ENCODE measurements at places on chromosomes 2 and 18. TPM values are rescaled to one million over a fixed set of nuclear protein-coding genes. Genes with fewer than 3 reads are reported as not detected.

- DNase-seq = no peak
Measured at GRCh38 chr2:26809876-26810577, 24.2 kb downstream of the CENPA start.

GRCh38 chr2:223835701-223836532, 1.5 kb downstream of the AP1S3 start:
- no peak for DNase-seq

- peak; percentile 89 for DNase-seq
Measured at GRCh38 chr2:86787736-86788135, 3.0 kb downstream of the CD8A start.

DNA sequence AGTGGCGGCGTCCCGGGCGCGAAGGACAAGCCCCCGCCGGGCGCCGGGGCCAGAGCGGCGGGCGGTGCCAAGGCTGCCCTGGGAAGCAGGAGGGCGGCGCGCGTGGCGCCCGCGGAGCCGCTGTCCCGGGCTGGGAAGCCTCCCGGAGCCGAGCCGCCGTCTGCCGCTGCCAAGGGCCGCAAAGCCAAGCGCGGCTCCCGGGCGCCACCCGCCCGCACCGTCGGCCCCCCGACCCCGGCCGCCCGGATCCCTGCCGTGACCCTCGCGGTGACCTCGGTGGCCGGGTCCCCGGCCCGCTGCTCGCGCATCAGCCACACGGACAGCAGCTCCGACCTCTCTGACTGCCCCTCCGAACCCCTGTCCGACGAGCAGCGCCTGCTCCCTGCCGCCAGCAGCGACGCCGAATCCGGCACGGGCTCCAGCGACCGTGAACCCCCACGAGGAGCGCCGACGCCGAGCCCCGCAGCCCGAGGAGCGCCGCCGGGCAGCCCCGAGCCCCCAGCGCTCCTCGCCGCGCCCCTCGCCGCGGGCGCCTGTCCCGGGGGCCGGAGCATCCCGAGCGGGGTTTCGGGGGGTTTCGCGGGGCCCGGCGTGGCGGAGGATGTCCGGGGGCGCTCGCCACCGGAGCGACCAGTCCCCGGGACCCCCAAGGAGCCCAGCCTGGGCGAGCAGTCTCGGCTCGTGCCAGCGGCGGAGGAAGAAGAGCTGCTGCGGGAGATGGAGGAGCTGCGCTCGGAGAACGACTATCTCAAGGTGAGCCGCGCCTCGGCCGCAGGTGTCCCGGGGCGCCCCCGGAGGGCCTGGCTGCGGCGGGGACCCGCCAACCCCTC, 820 bp downstream of the MTCL1 start:
- DNase-seq = no peak

DNA sequence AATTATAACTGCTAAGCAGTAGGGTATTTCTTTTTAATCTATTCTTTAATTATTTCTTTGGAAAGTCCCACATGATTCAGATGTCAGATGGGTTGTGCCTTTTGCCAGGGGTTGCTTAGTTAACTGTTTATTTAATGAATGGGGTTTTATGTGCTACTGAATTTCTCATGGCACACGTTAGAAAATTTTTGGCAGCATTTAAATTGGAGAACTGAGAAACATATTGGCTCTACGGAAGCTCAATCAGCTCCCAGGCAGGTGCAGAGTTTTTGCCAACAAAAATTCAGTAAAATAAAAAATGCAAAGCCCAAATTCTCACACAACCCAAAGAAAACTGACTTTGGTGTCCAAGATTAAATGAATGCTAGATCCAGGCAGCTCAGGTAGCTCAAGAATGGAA, 467.2 kb downstream of the NRXN1 start:
- no peak for DNase-seq

DNA sequence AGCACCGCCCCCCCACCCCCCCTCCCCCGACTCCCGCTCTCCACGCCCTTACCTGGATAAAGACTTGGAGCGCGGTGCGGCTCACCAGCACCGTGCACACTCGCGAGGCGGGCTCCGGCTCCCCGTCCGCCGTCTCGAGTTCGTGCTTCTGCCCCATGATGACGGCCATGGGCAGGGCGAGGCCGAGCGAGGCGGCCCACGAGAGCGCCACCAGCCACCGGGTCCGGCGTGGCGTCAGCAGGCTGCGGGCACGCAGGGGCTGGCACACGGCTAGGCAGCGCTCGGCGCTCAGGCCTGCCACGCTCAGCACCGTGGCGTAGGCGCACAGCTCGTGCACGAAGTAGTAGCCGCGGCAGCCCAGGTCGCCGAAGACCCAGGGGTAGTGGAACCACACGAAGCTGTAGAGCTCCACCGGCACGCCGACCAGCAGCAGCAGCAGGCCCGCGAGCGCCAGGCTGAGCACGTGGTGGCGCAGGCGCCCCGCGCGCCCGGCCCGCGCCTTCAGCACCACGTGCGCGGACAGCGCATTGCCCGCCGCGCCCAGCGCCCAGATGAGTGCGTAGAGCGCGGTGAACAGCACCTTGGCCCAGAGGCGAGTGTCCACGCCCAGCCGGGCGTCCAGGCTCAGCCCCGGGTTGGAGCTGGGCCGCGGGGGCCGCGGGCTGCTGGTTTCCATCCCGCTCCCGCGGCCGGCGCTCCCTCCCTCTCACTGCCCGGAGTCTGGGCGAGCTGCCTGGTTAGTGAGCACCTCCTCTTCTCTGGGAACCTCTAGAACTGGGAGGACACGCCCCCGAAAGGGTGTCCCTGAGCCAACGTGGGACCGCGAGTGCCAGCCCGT, at the start of gene NTSR2:
NTSR2 (minus strand) TSS at position 742 of the 838 bp plus-strand sequence; CDS start at position 676, 66 bp downstream.
- DNase-seq = peak; percentile 55

DNA sequence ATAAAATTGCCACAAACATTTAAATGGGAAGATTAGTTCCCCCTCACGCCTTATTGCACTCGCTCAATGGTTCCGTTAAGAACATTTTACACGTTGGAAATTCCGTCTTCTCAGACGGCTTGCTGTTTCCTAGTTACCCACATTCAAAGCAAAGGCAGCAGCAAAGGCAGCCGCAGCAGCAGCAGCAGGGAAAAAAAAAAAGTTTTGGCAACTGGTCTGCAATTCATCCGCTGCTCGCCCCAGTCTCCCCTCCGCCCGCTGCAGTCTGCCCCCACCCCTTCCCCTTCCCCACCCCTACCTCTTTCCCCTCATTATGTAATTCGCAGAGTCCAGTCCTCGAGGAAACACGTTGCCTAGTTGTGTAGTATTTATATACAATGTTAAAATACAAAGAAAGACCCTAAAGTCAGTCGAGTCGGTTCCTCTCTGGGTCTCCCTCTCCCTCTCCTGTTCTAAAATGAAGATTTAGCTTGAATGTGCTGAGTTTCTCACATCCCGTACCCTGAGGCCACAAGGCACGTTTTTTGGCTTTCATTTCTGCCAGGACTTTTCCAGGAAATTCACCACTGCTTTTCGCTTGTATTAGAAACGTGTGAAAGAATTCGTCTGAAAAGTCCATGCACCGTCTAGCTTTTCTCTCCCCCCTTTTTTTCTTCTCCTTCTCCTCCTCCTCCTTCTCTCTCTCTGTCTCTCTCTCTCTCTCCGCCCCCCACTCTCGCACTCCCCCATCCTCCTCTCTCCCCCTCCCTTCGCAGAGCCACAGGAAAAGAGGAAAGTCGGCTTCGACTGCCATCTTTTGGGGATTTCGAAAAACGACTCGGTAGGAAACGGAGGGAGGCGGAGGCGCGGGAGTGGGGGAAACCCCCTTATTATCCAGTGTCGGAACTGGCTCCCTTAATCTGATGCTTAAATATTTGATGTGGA, 140.0 kb downstream of the MEIS1 start:
- peak; percentile 27 for DNase-seq

GRCh38 chr2:238560234-238560633, 133.5 kb downstream of the ASB1 start:
- no peak for DNase-seq

DNA sequence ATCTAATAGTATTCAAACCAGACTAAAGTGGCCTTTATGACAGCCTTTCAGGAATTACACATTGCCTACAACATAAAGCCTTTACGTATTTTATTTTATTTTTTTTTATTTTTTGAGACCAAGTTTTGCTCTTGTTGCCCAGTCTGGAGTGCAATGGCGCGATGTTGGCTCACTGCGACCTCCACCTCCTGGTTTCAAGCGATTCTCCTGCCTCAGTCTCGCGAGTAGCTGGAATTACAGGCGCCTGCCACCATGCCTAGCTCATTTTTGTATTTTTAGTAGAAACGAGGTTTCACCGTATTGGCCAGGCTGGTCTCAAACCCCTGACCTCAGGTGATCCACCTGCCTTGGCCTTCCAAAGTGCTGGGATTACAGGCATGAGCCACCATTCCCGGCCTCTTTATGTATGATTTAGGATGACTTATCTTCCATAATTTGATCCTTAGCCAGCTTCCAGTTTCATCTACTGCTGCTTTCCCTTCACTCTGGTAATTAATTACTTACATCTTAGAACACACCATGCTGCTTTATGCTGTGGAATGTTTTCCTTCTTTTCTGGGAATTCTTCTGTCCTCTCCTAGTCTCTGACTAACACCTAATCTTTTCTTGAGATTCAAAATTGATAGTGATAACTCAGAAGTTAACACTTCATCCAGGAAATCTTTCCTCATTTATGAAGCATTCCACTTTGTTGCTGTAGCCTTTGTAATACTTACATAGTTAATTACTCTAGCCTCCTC, 2.6 kb downstream of the USP14 start:
- no peak for DNase-seq

DNA sequence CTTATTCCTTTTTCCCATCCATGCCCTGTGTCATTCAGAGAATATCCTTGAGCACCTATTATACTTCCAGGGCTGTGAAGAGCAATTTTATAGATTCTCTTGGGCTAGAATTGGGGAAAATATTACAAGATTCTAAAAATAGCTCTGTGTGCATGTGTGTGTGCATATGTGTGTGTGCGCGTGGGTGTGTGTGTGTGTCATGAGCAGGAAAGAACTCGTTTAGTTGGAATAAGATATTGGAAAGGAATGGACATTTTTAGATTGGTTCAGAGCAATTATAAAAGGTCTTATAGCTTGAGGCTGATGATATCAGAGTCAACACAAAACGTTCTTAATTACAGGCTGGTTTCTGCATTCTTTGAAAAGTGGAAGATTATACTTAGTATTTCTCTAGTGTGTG, 212.1 kb upstream of the COPS8 start:
- DNase-seq = no peak

- DNase-seq = peak; percentile 61
Measured at GRCh38 chr2:63861220-63861822, 19.6 kb downstream of the UGP2 start.

DNA sequence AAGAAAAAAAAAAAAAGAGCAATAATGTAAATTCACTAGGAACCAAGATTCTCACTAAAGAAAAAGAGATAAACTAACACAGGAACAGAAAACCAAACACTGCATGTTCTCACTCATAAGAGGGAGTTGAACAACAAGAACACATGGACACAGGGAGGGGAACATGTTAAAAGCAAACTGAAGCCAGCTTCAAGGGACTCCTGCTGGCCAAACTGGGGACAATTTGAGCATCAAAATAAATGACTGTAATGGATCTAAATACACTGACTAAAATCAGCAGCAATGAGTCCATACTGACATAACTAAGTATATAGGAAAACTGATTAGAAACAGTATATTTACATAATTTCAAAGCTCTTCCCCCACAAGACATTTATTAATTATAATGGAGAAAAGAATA, 73.0 kb downstream of the FARSB start:
- DNase-seq = no peak

DNA sequence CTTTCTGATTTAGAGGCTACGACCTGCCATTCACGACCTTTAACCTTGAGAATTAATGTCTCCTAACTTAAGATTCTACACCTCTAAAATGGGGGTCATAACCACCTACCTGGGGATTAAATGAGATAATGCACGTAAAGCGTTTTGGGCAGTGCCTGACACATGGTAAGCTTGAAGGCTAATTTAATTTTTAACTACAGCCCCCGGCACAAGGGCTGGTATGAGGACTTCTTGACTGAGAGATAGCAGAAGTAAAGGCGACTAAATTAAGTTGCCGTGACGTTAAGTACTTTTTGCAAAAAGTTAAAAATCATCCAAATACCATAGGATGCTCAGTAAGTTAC, 549 bp downstream of the MRPL35 start:
- DNase-seq = no peak

- no peak for DNase-seq
Measured at GRCh38 chr2:154914561-154914960, 216.1 kb downstream of the KCNJ3 start.

- DNase-seq = no peak
Measured at GRCh38 chr18:78721981-78722380, 257.6 kb upstream of the SALL3 start.

DNA sequence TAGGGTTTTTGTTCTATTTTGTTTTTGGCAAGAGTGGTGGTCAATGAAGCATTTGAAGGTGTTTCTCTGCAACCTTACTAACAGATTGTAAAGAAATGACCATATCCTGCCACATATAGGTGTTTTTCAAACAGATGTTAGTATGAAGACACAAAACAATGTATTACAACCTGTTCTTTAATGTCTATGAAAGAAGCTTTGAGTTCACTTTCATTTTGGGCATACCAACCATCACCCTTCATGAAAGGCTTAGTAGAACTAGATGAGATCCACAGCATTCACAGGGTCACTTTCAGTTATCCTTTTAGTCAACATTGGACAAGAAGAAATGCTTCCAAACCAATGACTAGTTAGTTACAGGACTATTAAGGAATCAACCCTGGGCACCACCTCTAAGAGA, 95.1 kb downstream of the EHBP1 start:
- DNase-seq = no peak

DNA sequence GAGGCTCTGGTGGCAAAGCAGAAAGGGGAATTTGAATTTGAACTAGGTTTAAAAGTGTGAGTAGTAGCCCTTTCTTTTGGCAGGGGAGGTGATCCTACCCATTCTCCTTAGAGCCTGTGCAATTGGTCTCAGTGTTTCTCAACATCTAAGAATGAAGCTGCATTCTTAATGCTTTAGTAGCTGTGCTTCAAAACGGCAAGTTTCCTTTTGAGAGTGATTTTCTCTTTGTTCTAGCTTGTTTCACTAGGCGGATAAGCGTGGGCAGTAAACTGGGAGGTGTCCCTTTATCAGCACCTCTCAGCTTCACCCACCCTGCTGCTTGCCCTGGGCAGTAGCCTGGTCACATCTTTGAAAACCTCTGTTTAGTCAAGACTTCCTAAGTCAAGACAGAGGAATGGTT, 6.7 kb downstream of the CRIM1 start:
- no peak for DNase-seq

- DNase-seq = no peak
Measured at GRCh38 chr2:200736646-200737274, 75.0 kb upstream of the BZW1 start.

DNA sequence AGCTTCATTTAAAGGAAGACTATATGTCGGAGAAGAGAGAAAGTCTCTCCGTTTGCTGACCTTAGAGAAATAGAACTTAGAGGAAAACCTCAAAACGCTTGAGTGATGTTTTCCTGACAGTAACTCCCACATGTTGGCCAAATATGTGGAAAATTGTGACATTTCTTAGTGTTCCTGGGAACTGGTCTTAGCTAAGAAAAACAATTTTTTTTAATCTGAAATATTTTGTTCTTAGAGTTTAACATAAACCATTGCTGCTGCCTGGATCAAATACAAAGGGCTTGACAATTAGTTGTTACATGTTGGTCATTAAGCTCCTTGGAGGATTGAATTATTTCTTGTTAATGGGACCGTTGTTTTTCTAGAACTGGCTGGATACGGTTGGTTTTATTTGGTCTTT, 16.3 kb downstream of the DYNC2LI1 start:
- DNase-seq = no peak

GRCh38 chr2:54408288-54408687, 47.8 kb upstream of the SPTBN1 start:
- no peak for DNase-seq

GRCh38 chr2:85707304-85707703, 13.1 kb downstream of the GNLY start:
- peak; percentile 83 for DNase-seq

NMUR1 gene
- total RNA-seq = 0.21 TPM

DHRS9 gene
- total RNA-seq = 4.3 TPM

ALK gene
- total RNA-seq = 0.05 TPM

LYPD6B gene
- total RNA-seq = 0.21 TPM

C2orf80 gene
- total RNA-seq = not detected

CDH2 gene
- total RNA-seq = 325 TPM

Measured in heart right ventricle (tissue), 16 donors.